ENCODE measurements at places on chromosomes 5 and 9. TPM values are rescaled to one million over a fixed set of nuclear protein-coding genes. Genes with fewer than 3 reads are reported as not detected.

Gene TLX3
- total RNA-seq, result not detected

Gene ITGA2
- 17.6 TPM for total RNA-seq

Gene PAEP
- not detected for total RNA-seq

Gene JMY
- 9.2 TPM for total RNA-seq

GRCh38 chr5:77231471-77232138 lies 21.1 kb downstream of the PDE8B start:
- no peak for DNase-seq

DNA sequence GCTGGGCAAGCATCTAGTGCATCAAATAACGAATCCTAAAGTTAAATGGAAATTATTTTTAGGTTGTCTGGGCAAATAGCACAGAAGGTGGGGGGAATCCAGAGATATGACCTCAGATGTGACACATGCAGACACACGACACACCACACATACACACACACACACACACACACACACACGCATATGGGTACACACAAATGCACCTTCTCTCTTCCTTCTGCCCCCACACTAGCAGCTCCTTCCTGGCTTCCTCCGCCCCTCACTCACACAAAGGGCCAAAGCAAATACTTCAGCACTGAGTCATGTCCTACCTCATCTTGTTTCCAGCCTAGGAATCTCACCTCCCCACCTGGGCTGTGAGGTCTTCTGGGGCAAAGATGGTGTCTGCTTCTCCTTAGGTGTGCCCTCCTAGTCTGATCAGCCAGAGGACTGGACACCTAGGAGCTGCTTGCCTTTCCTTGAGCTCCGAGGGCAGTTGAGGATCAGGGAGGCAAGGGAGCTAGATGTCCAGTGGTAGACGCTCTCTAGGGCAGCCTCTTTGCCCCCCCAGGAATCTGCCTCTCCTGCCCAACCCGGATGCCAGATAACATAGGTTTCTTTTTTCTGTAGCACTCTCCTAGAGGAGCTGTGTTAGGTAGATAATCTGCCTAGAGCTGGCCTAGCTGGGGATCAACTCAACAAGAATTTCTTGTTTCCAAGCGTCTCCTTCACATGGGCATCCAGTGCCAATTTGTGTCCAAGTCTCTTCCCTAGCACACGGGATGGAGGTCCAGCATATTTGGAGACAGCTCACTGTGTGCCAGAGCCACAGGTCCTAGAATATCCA lies 14.3 kb upstream of the JADE2 start:
- DNase-seq, result no peak
